Kidney (tissue), 22 donors: ENCODE measurements at places on chromosomes 3 and 15. TPM values are rescaled to one million over a fixed set of nuclear protein-coding genes. Genes with fewer than 3 reads are reported as not detected.

The HRH1 gene
- 1.9 TPM for polyA plus RNA-seq

The LRRC31 gene
- not detected for polyA plus RNA-seq

The KCNAB1 gene
- polyA plus RNA-seq, result 1.7 TPM

The CHRNA7 gene
- 0.80 TPM for polyA plus RNA-seq

The ADAMTSL3 gene
- polyA plus RNA-seq, result 1.6 TPM
